ENCODE measurements at places on chromosomes 1 and 21.

GRCh38 chr1:40256401-40257084 is 1.5 kb upstream of the ZMPSTE24 start:
- DNase-seq: no peak

DNA sequence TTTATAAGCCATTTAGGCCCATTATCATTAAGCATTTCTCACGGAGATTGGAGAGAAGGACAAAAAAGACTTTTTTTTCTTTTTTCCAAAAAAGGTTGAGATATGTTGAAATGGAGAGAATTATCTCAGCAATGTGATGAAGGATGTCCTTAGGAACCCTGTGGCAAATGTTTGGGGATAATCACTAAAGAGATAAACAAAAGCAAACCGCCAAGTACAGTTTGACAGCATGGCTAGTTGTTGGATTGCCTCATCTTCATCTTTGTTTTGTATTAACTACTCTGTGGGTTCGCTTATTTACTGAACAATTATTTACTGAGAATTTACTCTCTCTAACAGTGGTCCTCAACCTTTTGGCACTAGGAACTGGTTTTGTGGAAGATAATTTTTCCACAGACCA is 97.4 kb upstream of the HP1BP3 start:
- no peak for DNase-seq

GRCh38 chr1:15760520-15761211 is 2.1 kb downstream of the FBLIM1 start:
- DNase-seq: no peak

DNA sequence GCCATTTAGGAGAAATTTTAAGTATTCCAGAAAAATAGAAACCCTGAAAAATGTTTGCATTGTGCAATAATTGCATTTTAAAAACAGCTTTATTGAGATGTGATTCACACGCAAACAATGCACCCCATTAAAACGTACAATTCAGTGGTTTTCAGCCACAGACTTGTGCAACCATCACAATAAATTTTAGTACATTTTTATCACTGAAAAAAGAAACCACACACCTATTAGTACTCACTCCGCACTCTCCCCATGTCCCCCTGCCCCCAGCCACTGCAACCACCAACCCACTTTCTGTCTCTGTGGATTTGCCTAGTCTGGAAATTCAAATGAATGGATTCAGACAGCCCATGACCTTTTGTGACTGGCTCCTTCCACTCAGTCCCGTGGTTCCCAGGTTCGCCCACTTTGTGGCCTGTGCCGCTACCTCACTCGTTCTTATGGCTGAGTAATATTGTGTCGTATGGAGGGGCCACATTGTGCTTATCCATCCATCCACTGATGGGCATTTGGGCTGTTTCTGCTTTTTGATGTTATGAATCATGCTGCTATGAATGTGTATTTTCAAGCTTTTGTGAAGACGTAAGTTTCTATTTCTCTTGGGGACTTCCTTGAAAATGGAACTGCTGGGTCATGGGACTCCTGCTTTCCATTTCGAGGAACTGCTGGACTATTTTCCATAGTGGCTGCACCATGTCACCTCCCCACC is 147.7 kb upstream of the ARHGEF16 start:
- DNase-seq: no peak

GRCh38 chr1:64511044-64511443 is 41.1 kb downstream of the CACHD1 start:
- no peak for DNase-seq

- peak; percentile 58 for DNase-seq
Measured at GRCh38 chr21:30839304-30839703, 9.7 kb upstream of the KRTAP7-1 start.

- DNase-seq: no peak
Measured at GRCh38 chr21:38488640-38489270, 9.5 kb downstream of the ERG start.

DNA sequence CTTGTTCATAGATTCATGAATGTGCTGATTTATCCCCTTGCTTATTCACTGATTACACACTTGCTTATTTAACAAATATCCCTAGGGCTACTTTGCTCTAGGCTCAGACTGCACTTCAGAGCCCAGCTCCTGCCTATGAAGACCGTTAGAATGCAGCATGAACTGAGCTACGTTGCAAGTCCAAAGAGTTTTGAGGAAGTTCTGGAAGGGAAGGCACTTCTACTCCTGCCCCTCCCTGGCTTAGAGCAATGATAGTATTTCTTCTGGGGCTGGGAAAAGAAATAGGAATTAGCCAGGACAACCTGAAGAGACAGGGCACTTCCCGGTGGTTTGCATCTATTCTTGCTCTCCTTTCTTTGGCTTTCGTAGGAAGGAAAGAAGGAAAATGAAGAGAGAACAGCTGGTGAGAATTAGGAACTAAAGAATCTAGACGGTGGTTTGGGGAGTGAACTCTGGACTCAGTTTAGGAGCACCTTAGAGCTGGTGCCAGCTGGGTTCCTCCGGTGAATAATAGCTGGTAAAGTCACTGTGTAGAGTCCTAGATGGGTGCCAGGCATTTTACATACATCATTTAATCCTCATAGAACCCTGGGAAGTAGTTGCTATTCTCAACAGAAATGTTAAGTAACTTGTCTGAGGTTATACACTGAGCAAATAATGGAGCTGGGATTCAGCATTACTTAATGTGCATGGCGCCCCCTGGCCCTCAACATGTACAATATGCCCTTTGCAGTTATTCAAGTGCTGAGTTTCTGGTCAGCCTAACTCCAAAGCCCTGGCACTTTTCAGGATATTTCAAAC is 65.9 kb downstream of the NDUFS5 start:
- DNase-seq: peak; percentile 83

DNA sequence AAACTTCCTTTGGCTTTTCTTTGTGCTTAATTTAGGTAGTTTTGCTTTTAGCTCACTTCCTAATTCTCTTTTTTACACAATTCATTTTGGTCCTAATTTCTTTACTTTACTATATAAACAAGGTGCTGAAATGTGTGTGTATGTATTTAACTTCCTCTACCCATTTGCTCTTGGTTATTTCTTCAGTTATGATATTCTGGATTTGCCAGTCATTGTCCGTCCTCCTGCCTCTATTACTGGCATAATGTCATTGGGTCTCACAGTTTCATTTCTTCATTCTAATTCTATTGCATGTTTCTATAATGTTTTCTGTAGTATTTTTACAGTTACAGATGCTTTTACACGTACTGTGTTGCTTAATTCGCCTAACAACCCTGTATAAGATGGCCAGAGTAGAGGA is 96.2 kb downstream of the ZMYM4 start:
- no peak for DNase-seq

DNA sequence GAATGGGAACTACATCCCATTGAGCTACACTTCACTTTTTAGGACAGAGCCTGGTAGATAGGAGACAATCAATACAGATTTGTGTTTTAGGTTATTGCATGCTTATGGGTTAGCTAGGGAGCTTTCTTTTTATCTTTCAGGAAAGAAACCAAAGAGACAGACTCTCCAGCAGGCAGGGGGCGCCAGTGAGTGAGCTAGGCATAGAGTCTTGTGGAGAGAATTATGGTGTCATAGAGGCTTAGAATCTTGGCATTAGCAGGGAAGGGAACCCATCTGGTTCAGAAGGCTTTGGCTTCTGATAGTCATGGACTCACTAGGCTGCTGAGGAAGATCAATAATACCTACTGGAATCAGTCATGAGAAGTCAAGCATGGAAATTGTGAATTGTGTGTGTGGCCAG is at the start of gene SMCP:
SMCP (plus strand) TSS at position 281 of the 400 bp plus-strand sequence. CDS start 6,101 bp downstream, outside the sequence.
- peak; percentile 49 for DNase-seq

Data from activated naive CD4-positive, alpha-beta T cell treated with anti-CD3 and anti-CD28 coated beads for 36 hours (primary cell).